ENCODE measurements at places on chromosomes 4 and X.
A peak's percentile ranks its signal among the peaks of the same experiment; 100 is the strongest.

- DNase-seq, result no peak
Observed at GRCh38 chr4:158384414-158384813, 137.3 kb upstream of the RXFP1 start.

DNA sequence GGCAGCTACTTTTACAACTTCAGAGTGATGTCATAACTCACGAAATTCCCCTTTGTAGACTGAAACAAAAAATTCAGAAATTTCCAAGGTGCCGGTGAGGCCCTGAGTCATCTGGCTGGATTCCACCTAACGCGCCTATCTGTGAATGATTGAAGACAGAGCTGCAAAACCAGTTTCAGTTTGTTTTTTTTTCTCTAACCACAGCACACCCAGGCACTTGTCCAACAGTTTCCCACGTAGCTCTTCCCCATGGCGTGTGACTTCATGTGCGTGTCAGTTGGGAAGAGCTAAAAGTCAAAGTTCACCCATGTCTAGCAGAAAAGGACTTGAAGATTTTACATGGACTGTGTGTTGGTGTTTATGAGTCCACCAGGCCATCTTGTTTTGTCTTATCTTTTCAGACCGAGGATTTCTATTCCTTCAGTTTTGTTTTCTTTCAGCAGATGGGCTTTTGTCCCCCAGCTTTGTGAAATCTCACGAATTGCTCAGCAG, 16.4 kb downstream of the TCEANC start:
- DNase-seq, result peak; percentile 80

DNA sequence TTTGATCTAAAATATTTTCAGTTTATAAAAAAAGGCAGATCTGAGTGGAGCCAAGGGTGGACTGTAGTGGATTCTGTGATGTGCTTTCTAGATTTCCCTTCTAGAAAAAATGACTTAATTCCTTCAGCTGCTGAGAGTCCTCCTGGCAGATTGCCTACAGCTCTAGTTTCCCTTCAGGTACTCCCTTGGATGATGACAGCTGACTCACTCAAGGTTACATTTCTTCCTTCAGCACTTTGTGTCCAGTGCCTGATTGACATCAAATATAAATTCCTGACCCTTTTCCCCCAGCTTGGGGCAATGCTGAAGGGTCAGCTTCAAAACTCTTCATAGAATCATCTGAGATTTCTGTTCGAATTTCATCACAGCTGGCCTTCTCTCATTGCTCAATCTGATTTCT, 161.7 kb downstream of the EMCN start:
- DNase-seq, result no peak

GRCh38 chr4:68373513-68373912, 23.6 kb upstream of the YTHDC1 start:
- peak; percentile 9 for DNase-seq

DNA sequence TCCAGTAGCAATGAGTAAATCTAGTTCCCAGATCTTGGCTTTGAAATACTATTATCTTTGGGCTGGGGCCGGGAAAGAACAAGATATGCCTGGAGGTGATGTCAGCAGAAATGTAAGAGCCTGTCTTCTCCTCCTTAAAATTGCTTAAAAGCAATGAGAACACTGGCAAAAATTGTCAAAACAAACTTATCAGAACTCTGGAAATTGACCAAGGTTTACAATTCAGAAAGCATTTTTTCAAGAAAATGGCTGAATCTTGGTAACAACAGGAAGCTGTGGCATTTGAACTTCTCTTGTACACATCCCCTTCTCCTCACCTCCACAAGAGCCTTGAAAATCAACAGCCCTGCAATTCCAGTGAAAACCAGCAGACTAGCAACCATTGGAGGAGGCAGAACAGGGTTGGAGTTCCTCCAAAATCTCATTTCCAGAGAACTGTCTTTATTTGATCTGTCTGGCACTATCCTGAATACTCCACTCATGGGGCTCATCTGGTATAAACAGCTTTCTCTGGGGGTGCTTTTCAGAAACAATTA, 13.5 kb downstream of the TIMP1 start:
- no peak for DNase-seq

- no peak for DNase-seq
Observed at GRCh38 chrX:139798701-139799100, 90.7 kb upstream of the MCF2 start.

- no peak for DNase-seq
Observed at GRCh38 chr4:100582146-100582545, 64.3 kb upstream of the EMCN start.

Measured in hematopoietic multipotent progenitor cell treated with erythropoietin and hydrocortisone succinate and interleukin-3 and kit ligand, for 17 days (in vitro differentiated cells).